T-helper 9 cell (primary cell): ENCODE measurements at places on chromosomes 2 and 18.

GRCh38 chr2:159516241-159516758, 100.0 kb downstream of the BAZ2B start:
- DNase-seq = no peak

DNA sequence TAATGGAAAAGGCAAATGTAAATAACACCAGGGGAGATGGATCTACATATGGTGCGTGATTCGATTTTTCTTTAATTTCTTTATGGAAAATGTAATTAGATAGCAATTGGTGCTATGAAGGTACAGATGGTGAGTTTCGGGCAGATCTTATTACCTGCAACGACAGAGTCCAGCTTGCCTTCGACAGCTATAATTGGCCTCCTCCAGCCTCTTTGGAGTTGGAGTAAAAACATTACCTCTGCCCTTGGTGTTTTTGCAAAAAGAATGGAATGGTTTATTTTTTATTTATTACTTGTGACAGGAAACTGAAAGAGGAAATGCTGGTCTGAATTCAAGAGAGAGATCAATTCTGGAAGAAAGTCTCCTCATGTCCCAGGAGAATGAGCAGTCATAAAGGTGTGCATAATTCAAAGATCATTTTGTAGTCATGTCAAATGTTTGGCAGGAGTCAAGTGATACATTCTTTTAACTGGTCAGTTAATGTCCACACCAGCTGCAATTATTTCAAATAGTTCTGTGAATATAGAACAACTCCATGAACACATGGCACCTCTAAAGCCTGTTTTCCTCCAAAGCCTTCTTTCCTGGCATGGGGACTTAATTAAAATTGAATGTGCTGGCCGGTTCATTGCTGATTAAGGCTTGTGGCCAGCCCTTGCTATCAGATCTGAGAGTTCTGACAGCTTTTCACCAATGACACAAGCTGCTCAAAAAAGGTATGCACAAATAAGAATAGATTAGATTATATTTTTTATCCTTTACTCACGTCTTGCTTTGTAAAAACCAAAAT, 46.9 kb upstream of the KCNH7 start:
- DNase-seq = no peak

DNA sequence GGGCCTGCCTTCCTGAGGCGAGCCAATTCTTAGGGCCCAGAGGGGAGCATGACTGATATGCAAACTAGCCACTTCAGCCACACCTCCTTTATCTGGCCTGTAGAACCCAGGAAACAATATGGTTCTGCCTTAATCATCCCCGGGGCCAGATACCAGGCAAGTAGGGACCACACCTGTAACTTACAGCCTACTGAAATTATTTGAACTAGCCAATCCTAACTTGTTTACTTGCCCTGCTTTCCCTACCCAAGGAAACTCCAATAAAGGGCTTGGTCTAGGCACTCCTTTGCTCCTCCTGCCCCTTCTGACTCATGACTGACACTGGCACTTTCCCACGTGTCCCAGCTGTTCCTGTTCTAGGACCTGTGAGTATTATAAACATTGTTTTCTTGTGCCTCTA, 57.6 kb downstream of the MYOM1 start:
- no peak for DNase-seq

DNA sequence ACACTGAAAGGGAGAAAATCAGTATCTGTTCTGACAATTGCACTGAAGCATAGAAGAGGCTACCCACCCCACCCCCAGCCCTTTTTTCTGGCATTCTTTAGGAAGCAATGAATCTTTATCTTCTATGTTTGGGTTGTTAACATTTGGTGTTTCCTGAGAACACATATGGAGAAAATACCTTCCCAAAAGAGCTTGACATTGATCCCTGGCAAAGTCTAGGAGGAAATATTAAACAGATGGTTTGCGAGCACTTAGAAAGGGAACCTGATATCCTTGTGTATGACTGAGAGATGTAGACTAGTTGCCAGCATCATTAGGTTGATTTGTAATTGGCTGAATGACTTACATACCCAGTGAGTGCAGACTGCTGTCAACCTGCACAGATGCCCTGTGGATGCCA, 42.9 kb downstream of the DOK1 start:
- DNase-seq = no peak

DNA sequence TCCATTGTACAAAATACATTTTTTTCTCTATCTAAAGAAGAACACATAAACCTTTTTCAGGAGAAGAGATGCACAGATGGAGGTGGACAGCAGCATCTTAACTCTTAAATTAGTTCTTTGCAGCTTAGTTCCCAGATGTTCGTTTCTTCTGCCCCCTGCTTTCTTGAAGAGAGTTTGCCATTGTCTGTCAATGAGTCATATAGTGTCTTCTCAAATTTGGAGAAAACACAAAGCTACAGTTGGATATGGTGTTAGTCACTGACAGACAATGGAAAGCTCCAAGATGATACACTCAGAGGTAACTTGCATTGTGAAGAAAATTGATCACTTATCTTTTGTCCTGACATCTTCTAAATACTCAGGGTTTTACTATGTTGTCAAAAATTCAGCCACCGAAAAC, 48.8 kb upstream of the TMEFF2 start:
- no peak for DNase-seq

DNA sequence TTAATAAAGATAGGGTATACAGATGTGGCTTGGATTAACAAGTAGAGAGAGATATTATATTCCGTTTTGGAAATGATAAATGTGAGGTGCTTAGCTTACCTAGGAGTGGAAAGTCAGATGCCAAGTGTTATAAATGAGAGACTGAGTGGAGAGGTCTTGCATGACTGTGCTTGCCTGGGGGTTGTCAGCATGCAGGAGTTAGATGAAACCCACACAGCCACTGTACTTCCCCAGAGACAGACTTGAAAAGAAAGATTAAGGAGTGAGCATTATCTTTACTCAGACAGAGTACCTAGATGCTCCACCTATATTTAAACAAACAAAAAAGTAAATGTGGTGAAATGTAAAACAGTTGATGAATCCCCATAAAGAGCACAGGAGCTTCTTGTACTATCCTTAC, 482.7 kb downstream of the RIT2 start:
- DNase-seq = no peak

DNA sequence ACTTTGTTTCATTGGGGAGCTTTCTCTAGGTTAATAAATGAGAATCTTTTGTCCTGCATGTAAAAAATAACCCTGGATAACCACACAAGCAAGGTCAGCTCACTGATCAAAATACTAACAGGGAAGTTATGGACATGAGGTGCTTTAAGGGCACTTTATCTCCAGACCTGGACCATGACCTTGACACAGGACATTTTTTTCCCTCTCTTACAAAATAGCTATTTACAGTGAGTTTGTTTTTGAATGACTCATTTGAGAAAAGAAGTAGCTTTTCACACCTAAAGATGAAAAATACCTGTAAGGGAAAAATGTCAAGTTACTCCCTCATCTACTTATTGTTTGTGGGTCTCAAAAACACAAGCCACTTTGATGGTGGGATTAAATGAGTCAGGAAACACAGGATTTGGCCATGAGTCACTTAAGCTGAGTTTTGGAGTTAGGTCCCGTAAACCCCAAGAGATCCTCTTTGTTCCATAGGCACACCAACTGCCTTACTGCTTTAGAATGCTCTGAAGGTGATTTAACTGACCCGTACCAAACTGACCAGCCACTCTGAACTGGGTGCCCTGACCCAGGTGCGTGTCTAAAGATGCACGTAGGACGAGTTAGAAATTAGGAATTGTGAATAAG, 479.3 kb upstream of the NXPH2 start:
- DNase-seq = no peak

- no peak for DNase-seq
Measured at GRCh38 chr18:76834379-76834778, 12.0 kb downstream of the ZNF236 start.

DNA sequence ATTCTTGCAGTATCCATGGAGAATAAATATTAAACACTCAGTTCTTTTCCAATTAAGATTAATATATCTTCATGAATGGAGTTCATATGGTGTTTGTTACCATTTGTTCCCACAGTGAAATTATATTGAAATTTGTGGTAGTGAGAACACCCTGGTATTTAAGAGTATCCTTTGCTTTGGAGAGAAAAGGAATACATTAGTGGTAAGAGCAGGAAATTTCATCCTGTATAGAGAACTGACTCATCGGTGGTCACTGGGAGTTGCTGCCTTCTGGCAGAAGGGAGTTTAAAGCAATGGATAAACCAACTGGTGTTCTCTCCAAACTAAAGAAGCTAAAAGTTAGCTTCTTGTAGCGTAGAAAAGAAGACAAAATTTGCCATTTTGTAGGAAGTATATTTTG, 107.3 kb downstream of the MYO1B start:
- DNase-seq = no peak

- DNase-seq = no peak
Measured at GRCh38 chr2:197011021-197011417, 84.5 kb upstream of the PGAP1 start.

- DNase-seq = no peak
Measured at GRCh38 chr2:103739186-103739585, 977.4 kb downstream of the TMEM182 start.

DNA sequence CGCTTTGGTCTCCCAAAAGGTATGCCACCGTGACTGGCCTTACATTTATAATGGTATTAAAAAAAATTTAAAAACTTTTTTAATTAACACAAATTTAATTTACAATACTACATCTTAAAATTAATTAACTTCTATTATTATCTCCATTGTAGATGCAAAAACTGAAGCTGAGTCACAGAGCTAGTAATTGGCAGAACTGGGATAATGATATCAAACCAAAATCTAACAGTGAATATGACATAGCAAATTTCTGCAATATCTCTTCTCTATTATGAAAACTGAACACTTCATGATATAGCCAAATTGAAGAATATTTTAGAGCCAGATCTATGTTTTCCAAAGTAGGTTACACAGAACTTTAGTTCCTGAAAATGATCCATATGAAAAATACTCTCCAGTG, 66.4 kb upstream of the CHAC2 start:
- DNase-seq = no peak

DNA sequence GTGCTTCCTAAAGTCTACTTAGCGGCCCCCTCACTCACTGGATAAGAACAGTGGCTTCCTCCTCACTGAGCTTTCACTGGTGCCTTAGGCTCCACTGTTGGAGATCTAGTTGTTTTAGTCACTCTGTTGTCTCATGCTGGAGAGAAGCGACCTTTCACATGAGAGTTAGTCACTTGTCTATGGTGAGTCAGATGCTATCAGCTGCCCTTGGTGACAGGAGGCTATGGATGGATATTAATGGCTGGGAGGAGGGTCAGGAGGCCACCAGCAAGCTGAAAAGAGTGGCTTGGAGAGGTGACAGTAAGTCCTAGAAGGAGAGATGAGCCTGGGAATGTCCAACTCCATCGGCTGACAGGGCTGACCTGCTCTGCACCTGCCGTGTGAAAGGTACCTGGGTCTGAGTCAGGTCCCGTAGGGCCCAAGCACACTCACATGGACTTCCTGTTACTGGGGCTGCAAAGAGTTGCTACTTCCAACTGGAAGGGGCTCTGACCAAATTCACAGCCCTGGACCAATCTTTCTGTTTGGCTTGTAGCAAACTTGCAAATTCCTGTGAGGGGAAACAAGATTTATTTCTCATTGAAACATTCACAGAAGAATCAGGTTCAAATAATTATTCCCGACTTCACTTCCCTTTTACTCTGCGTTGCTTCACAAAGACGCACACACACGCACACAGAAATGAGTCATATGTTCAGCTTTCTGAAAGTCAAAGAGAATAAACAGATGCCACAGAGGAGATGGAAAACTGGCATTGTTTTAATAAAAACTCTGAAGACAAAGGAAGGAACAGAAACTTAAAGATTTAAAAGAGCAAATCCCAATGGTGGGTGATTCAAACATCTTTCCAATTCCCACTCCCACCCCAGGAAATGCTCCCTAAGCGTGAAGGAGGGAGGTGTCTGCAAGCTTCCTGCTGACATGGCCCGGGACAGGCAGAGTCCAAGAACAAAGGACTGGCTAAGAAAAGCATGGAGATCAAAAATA, 203.5 kb upstream of the TWIST2 start:
- no peak for DNase-seq

- no peak for DNase-seq
Measured at GRCh38 chr2:43100883-43101662, 125.3 kb downstream of the ZFP36L2 start.

DNA sequence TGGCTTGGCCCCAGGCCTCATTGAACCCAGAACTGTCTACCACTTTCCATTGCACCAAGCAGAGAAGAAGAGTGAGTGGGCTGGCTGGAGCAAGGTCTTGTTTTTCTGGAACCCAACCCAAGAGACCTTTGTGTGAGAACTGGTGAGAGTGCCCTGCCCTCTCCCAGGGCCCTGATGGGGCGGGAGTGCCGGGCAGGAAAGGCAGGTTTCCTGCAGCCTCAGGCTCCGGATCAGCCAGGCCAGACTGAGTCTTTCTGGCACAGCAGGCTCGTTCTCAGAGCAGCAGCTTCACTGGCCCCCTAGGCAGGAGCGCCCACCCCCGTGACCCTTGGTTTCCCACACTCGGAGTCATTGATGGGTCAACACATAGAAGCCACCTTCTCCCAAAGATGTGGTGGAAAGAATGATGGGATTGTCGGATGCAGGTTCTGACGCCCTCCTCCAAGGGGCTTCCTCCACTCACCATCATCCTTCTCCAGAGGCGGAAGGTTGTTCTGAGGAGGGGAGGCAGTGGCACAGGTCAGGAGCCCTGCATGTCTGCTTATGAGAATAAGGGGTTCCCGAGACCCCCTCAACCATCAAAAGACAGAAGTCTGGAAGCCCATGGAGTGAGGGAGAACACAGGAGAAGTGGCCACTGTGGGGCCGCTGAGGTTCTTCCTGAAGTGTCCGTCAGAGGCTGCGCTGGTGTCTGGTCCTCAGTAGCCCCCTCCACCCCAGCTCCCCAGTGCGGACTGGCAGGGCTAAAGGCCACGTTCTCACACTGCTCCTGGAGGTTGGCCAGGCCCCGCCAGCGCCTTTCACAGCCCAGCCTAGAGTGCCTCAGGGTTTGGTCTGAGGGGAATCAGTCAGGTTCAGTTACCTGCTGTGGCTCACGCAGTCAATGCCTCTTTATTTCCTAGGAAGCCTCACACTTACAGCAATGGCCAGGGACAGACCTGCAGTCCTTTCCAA, 62.8 kb upstream of the LAPTM4A start:
- DNase-seq = no peak
